ENCODE measurements at places on chromosomes 5 and 9.

DNA sequence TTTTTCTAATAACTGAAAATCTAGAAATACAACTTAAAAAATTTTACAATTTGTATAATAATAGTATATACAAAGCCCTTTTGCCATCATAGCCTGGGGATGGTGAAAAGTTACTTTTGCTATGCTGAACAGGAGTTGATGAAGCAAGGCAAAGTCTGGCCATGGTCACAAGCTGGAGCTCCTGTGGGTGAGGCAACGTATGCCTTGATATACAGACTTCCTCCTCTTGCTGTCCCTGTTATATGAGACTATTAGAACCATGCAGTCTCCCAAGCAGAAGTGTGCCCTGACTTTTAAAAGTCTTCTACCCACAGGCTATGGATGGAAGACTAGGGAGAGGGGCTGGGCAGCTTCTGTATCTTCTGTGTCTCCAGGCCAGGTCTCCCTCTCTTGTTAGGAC lies 15.7 kb downstream of the FAM151B start:
- DNase-seq, result no peak

- DNase-seq, result no peak
Observed at GRCh38 chr5:142287973-142288313, 36.9 kb downstream of the SPRY4 start.

GRCh38 chr5:56357426-56357825 lies 124.3 kb upstream of the ANKRD55 start:
- DNase-seq, result no peak

DNA sequence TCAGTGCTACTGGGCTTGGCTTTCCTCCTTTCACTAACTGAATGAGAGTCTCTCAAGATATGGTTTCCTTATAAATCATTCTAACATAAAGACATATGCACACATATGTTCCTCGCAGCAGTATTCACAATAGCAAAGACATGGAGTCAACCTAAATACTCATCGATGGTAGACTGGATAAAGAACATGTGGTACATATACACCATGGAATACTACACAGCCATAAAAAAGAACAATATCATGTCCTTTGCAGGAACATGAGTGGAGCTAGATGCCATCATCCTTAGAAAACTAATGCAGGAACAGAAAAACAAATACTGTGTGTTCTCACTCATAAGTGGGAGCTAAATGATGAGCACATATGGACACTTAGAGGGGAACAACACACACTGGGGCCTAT lies 32.5 kb upstream of the HMHB1 start:
- DNase-seq, result no peak

- no peak for DNase-seq
Observed at GRCh38 chr5:105947461-105947860, 1723.3 kb downstream of the EFNA5 start.

GRCh38 chr5:74631081-74631953 lies 9.2 kb downstream of the ENC1 start:
- DNase-seq, result no peak

- DNase-seq, result no peak
Observed at GRCh38 chr5:43369651-43370050, 42.5 kb downstream of the CCL28 start.

DNA sequence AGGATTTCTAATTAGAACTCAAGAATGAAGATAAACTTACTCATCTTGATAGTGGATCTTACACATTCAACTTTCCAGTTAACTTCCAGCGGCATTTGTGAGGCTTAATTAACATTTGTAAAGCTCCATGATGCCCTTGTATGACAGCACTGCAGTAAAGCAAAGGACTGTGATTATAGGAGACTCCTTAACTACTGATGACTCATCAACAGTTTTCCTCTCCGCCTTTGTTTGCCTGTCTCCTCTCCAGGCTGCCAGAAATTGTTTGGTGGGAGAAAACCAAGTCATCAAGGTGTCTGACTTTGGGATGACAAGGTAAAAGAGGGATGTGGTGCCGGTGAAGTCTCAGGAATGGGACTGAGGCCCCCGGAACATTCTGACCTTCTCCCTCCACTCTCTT lies 20.4 kb upstream of the CYFIP2 start:
- no peak for DNase-seq

- no peak for DNase-seq
Observed at GRCh38 chr5:144024545-144024944, 145.9 kb downstream of the YIPF5 start.

GRCh38 chr9:132602207-132602606 lies 19.8 kb downstream of the BARHL1 start:
- no peak for DNase-seq

- no peak for DNase-seq
Observed at GRCh38 chr5:164722702-164723101, 1217.3 kb downstream of the MAT2B start.

DNA sequence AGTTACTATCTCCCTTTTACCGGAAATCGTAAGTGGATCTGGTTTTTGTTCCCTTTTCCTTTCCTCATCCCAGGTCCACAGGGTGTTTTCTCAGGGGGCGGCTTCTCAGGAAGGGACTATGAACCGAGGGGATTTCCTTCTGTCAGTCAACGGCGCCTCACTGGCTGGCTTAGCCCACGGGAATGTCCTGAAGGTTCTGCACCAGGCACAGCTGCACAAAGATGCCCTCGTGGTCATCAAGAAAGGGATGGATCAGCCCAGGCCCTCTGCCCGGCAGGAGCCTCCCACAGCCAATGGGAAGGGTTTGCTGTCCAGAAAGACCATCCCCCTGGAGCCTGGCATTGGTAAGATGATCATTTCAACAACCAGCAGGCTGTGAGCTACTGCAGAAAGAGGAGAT lies 75.8 kb downstream of the GOLPH3 start:
- no peak for DNase-seq

- no peak for DNase-seq
Observed at GRCh38 chr5:125152461-125153189, 406.2 kb upstream of the ZNF608 start.

- peak; percentile 19 for DNase-seq
Observed at GRCh38 chr5:28430565-28431178, 1392.3 kb upstream of the CDH9 start.

DNA sequence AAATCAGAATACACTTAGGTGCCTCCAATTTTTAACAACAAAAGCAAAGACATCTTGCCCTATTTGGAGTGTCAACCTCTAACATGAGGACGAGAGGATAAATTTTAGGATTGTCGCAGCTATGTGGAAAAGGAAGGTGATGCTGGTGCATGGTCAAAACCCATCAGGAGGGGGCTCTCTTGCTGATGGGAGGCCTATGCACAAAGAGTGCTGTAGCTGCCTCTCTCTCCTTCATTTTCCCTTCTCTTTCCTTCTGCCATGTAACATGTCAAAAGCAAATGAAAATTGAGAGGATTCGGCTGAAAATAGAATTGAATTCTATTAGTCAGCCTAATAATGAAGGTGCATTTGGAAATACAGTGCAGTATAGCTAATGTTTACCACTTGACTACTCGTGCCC lies 578.7 kb upstream of the ZNF462 start:
- DNase-seq, result no peak

DNA sequence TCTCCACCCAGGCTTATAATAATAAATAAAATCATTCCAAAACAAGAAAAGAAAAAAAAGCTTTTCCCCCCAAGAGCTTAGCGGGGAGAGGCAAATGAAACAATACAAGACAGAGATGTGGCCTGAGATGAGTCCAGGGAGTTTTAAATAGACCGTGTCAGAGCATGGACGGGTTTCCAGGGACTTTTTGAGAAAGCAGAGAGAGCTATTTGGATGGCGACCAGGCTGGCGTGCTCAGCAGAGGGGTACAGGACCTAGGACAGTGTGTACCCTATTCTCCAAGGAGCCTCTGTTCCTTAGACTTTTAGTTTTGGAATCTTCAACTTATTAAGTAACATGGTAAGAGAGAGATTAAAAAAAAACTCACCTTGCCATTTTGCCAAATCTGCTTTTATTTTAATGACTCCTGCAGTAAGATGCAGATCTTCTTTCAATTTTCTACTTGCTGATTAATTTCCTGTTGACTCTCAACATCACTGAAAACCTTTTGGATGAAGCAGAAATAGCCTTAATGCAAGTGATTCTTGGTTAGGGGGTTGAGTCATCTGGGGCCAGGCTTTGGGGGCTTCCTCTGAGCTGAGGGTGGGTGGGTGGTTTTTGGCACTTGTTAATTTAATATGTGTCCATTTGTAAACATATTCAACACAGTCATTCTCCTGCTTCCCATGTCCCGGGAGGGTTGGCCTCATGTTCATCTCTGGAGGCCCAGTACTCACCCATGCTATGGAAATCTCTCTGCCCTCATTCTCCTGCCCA lies 49.6 kb upstream of the OSMR start:
- no peak for DNase-seq

GRCh38 chr5:1468247-1468612 lies 23.0 kb upstream of the SLC6A3 start:
- DNase-seq, result no peak

DNA sequence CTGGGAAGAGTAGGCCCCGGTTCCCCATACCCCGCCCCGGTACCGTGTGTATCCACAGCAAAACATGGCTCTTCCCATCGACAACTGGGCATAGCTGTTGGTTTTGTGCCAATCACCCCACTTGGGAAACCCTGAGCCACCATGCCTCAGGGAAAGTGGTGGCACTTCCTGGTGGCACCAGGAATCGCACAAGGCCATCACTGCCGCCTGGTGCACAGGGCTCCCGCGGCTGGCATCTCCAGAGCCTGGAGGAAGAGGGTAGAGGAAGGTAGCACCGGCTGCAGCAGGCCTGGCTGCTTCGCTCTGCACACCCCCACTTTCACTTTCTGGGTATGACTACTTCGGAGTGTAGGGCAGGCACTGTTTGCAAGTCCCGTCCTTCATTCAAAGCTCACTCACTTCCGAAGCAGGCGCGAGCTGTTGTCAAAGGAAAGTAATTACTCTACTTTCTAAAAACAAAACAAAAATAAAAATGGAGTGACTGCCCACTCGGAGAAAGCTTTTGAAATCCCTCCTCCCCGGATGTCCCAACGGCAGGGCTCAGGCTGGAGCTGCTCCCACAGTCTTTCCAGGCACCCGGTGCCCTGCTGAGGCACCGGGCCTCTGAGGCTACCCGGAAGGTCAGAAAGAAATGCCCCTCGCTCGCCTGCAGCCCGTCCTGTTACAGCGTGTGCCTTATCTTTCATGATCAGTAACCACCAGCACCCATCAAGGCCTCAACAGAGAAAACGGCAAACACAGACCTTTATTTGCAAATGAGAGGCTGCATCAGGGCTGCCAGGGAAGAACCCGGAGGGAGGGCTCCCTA lies 2.0 kb downstream of the BRD3 start:
- peak; percentile 23 for DNase-seq

DNA sequence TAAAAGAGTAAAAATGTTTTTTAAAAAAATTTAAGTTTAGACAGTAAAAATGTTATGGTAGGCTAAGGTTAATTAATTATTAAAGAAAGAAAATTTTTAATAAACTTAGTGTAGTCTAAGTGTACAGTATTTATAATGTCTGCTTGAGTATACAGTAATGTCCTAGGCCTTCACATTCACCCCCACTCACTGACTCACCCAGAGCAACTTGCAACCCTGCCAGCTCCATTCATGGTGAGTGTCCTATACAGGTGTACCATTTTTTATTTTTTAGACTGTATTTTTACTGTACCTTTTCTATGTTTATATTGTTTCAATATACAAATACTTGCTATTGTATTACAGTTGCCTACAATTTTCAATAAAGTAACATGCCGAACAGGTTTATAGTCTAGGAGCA lies 234.1 kb downstream of the AUH start:
- DNase-seq, result no peak

DNA sequence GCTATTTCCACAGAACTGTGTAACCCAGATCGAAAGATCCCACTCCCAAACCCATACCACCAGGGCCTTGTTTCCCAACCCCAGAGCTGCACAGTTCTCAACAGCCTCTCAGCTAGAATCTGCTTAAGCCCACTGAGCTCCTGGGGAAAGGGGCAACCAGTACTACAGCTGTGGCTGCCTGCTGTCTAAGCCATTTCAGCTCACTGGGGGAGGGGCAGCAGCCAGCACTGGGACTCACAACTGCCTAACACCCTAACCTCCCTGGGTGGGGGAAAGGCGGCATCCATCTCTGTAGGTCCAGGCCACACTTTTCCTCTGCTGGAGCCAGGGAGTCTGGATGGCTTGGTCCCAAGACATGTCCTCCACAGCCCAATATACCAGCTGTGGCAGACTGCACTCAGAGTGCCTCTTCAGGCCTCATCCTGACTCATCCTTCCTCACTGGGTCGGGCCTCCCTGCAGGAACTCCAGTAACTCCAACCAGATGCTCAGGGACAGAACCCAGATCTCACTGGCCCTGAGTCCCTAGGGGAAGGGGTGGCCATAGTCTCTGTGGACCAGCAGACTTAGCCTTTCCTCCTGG lies 241.4 kb downstream of the HINT1 start:
- DNase-seq, result no peak

- DNase-seq, result peak; percentile 56
Observed at GRCh38 chr5:156824800-156825199, 25.3 kb upstream of the PPP1R2B start.

GRCh38 chr5:86716121-86716520 lies 98.4 kb downstream of the COX7C start:
- DNase-seq, result no peak

GRCh38 chr5:2738700-2739359 lies 12.6 kb downstream of the IRX2 start:
- no peak for DNase-seq

GRCh38 chr9:77731930-77732329 lies 83.8 kb upstream of the GNA14 start:
- DNase-seq, result no peak

GRCh38 chr9:27019589-27019988 lies 14.1 kb upstream of the LRRC19 start:
- DNase-seq, result no peak

GRCh38 chr9:15670246-15670645 lies 117.4 kb downstream of the CCDC171 start:
- no peak for DNase-seq

- DNase-seq, result no peak
Observed at GRCh38 chr9:17571825-17572224, 7.0 kb upstream of the SH3GL2 start.

- no peak for DNase-seq
Observed at GRCh38 chr5:160542281-160542680, 120.6 kb downstream of the PTTG1 start.

- no peak for DNase-seq
Observed at GRCh38 chr5:150320044-150320613, 17.4 kb upstream of the ARSI start.

- DNase-seq, result no peak
Observed at GRCh38 chr5:68178579-68178978, 37.0 kb upstream of the PIK3R1 start.

DNA sequence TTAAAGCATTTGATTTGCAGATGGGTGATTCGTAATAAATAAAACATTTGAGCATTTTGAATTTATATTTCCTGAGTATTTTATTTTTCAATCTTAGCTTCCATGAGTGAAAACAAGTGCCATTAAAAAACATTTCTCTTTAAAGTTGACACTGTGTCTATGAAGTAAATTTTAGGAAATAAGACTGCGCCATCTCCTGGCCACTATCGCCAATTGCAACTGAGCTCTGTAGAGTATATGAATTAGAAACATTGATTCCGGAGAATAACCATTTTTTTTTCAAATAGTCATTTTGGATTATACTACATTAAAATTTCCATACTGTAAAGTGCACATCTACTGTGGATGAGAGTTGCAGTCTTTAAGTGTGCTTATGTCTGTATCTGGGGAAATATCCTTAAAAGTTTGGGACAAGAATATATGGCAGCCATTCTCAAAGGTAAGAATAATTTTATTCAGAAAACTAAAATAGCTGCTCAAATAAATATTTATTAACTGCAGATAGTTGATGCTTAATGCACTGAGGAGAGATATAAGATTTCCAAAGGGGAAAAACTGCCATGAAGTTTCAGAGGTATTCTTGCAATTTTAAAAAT lies 5.9 kb downstream of the DMRTA1 start:
- DNase-seq, result no peak

GRCh38 chr9:26243029-26243697 lies 564.9 kb upstream of the TUSC1 start:
- no peak for DNase-seq

All from left lung (tissue), 14 donors.